T-helper 2 cell (primary cell): ENCODE measurements at places on chromosomes 3 and 15.

GRCh38 chr3:59963676-59964075, 913.9 kb upstream of the CFAP20DC start:
- DNase-seq: no peak

DNA sequence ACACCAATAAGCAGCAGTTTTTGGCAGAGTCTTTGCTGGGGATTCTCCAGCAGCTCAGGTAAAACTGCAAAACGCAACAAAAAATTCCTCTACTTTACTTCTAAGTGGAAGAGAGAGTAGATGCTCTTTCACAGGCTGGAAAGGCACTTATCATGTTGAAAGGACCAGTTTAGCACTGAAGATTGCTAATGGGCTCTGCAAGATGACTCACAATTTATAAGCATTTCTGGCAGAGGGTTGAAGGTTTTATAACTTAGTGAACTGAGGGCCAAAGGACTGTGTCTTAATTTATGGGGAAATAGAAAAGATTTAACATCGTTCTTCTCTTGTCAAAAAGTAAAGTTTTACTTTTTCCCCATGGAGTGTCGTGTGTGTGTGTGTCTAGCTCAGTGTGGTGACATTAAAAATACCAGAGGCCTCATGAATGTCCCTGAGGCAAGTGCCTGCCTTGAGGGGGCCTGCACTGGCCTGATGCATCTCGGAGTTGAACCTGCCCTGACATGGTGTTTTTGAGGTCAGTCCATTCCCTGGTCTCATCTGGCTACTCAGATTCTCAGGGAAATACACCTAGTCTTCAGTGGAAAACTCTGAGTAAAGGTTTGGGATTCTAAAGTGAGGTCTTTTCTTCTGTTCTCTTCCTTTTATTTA, 1092.0 kb downstream of the NAALADL2 start:
- DNase-seq: no peak

DNA sequence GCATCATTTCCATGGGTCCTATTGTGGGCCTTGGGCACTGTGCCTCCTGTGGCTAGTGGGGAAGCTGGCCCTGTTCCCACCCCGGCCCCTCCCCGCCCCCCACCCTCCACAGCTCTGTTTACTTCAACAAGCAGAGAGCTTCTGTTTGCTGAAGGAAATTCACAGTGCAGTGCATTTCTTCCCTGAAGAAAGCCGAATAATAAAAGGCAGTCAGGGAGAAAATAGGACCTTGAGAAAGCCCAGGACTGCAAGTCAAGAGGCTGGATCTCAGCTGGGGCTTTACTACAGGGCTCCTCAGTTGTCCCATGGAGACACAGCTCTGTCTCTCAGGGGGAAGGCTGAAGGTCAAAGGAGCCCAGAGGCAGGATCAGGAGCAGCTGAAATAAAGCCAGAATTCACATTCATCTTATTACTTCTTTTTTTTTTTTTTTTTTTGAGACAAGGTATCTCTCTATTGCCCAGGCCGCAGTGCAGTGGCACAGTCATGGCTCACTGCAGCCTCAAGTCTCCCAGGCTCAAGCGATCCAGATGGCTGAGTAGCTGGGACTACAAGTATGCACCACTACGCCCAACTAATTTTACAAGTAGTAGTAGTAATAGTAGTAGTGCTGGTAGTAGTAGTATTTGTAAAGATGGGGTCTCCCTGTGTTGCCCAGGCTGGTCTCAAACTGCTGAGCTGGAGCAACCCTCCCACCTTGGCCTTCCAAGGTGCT, 33.0 kb upstream of the LACTB start:
- DNase-seq: no peak

GRCh38 chr3:159685801-159686200, 302.8 kb upstream of the IL12A start:
- DNase-seq: no peak

GRCh38 chr3:1693145-1693544, 405.5 kb upstream of the CNTN4 start:
- no peak for DNase-seq

DNA sequence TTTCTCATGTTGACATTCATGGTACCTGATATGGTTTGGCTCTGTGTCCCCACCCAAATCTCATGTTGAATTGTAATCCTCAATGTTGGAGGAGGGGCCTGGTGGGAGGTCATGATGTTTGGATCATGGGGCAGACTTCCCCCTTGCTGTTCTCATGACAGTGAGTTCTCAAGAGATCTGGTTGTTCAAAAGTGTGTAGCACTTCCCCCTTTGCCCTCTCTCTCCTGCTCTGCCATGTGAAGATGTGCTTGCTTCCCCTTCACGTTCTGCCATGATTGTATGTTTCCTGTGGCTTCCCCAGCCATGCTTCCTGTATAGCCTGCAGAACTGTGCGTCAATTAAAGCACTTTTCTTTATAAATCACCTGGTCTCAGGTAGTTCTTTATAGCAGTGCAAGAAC, 3.3 kb upstream of the UBL7 start:
- DNase-seq: no peak

DNA sequence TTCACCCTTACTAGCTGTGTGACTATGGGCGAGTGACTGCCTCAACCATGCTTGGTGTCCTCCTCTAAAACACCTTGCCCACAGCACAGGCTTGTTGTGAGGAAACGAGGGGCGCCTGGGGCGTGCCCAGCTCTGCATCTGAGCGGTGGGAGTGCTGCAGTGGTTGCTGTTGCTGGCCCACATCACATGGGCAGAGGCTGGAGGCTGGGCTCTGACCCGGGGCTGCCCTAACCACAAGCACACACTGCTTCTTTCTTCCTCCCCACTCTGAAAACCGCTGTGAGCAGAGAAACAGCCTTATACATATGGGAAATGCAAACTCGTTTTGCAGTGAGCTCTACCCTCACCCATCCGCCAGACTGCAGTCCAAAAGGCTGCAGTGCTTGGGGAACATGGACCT, 74.8 kb upstream of the RPL32 start:
- no peak for DNase-seq

DNA sequence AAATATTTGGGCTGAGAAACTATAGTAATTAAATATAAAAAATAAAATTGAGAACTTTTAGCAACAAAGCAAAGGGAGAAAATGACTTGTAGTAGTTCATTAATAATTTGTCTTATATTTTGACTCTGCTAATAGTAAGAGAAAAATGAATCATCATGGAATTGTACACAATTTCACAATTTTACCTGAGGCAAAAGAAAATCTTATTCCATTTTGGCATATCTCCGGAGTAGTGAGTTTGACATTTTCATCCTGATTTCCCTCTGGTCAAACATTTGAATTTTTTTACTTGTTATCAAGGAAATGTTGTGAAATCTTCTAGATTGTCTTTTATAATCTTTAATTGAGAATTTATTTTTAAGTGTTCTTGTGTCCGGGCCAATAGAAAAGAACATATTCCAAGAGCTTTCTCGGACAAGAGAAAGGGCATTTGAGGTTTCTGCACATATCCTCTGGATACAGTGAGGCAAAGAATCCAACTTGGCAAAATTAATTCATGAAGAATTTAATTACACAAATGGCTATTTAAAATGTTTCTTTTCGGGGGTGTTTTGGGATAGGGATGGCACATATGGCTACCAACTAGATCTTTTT, 89.3 kb upstream of the IGSF10 start:
- no peak for DNase-seq

GRCh38 chr3:183879243-183879642, 5.4 kb downstream of the PARL start:
- DNase-seq: no peak

DNA sequence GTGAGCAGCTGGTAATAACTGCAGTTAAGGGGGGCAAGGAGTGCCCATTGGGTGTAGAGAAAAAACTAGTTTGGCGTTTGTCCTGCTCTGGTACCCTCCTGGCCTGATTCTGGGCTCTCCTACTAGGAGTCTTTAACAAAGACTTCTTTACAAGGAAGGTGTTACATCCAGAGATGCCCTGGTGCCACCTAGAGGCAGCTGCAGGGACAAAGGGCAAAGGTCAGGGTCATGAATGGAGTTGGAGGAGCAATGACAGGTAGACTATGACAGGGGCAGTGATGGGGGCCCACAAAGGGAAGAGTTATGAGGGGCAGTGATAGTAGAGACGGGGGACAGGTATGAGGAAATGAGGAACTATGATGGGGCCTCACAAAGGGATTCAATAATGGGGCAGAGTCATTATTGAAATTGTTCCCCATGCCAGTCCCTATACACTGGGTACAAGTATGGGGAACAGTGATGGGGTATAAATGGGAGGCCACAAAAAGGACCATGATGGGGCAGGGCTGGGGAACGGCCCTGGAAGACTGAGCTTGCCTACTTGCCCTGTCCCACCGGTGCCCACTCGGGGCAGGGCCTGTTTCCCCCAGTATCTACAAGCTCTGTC, 7.9 kb downstream of the CCDC71 start:
- DNase-seq: peak; percentile 44

GRCh38 chr3:56042326-56042951, 425.8 kb downstream of the ERC2 start:
- DNase-seq: no peak

GRCh38 chr3:54877730-54878129, 50.1 kb downstream of the LRTM1 start:
- no peak for DNase-seq

DNA sequence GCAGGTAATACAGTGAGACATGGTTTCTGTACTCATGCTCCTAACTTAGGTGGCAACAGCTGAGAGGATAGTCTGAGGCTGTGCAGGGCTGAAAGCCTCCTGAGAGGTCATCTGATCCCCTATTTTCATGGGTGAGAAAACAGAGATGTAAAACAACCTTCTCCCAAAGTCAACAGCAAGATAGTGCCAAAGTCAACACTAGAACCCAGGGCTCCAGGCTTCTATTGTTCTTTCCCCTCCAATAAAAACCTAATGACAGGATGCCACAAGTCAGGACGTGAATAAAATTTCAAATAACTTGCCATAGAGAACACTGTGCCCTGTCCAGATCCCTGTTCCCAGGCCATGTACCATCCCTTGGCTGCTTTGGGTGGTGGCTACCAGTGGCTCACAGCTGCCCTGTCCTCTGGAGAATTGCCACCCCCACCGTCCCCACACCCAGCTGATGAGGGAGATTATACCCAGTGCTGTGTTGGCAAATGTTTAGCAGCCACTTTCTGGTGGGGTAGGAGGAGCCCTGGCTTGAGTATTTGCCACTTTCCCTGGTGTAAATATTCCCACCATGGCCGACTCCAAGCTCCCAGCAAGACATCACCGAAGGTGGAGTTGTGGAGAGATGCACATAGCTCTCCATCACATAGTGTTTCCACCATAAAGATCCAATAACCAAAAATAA, 54.8 kb downstream of the SRGAP3 start:
- DNase-seq: no peak
